ENCODE measurements at places on chromosomes 7 and 10. TPM values are rescaled to one million over a fixed set of nuclear protein-coding genes. Genes with fewer than 3 reads are reported as not detected.

LRMDA gene
- 0.55 TPM for total RNA-seq

CDHR3 gene
- total RNA-seq = 4.0 TPM

FXYD4 gene
- total RNA-seq = not detected

SUN3 gene
- total RNA-seq = not detected

OR2A42 gene
- not detected for total RNA-seq

SYT15 gene
- not detected for total RNA-seq

NPC1L1 gene
- under 0.01 TPM for total RNA-seq

EIF5AL1 gene
- total RNA-seq = 1.3 TPM
